ENCODE measurements at places on chromosomes 12 and 14.

GRCh38 chr14:58797010-58797429 lies 159.3 kb downstream of the DACT1 start:
- no peak for DNase-seq

GRCh38 chr12:121391619-121392324 lies 8.1 kb upstream of the RNF34 start:
- no peak for DNase-seq

DNA sequence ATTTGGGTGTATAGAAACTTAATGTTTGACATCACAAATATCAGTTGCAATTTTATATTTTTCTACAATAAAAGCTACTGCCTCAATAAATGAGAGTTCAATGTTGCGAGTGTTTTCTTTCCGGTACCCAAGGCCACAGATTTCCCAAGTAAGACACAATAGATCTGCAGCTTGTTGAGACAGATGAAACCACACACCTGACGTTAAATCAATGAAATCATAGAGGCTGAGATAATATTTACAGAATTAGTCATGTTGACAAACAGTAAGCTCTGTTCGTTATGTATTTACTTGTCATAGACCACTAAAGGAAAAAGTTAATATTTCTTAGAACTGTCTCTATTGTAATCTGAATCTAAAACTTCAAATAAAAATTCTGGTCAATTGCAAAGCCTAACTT lies 49.2 kb upstream of the PTHLH start:
- no peak for DNase-seq

DNA sequence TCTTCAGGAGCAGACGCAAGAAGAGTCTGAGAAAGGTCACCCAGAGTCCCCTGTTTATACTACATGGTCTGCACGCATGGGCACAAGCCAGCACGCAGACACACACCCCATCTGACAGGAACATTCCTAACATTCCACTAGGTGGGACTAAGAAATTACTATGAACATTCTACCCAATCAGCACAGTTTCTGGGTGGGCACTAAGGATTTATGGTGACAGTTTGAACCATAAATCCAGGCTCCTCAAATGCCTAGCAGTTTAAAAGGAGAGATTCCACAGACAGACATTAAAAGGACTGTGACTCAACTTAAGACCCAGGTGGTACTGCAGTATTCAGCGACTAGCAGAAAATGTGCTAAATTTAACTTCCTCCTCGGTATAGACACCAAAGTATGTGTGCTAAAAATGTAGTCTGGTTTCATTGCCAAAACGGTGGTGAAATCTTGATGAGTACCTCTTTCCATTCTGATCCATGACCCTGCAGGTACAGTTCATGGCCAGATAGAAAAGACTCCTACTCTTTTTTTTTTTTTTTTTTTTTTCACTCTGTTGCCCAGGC lies 16.2 kb downstream of the ABHD4 start:
- peak; percentile 96 for DNase-seq

Measured in A172 (cell line).